Progenitor cell of endocrine pancreas (in vitro differentiated cells): ENCODE measurements at places on chromosomes 7 and 10.

- no peak for DNase-seq
Observed at GRCh38 chr10:36451391-36451970, 673.9 kb upstream of the ANKRD30A start.

GRCh38 chr7:154202002-154202401, 149.8 kb downstream of the DPP6 start:
- no peak for DNase-seq

DNA sequence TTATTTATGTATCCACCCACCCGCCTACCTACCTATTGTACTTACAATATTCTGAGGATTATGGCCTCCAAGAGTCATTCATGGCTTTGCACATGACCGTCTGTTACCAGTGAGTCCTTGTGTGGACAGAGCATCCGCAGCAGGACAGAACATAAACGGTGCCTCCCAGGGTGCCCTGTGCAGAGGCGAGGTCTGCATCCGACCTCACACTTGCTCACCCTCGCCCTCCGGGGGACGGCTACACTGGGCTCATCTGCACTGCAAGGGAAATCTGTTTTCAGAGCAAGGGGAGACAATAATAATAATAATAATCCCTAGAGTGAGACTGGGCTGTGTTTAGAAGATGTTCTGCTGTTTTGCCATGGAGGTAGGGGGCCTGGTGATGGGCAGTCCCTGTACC, 29.8 kb downstream of the PFKP start:
- no peak for DNase-seq

GRCh38 chr10:101165736-101166135, 34.6 kb downstream of the TLX1 start:
- DNase-seq: no peak

DNA sequence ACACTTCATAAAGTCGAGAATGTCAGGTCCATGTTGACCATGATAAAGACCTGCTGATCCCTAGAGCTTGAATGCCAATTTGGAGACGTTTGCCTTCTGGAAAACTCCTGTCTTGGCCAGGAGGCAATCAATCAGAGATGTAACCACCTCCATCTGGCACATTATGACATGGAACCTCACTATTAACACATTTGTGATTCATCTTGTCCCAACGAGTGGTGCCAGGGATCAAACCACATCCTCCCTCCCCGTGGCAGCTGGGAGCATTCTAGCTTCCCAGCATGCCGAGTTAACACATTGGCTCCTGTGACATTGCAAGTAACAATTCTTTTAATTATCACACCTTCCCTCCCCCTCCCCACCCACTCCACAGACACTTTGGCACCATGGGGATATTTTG, 84.0 kb upstream of the PPP1R17 start:
- DNase-seq: no peak

DNA sequence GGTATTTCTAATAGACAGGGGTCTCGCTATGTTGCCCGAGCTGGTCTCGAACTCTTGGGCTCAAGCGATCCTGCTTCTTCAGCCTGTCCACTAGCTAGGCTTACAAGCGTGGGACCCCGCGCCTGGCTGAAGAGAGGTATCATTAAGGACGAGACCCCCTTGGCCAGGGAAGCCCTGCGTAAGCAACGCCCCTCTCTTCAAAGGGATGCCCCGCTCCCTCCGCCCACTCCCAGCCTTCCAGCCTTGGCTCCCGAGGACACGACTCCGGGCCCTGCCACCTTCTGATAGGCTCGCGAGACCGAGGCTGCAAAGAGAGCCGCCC, 220 bp upstream of the ZKSCAN5 start:
- peak; percentile 98 for DNase-seq

DNA sequence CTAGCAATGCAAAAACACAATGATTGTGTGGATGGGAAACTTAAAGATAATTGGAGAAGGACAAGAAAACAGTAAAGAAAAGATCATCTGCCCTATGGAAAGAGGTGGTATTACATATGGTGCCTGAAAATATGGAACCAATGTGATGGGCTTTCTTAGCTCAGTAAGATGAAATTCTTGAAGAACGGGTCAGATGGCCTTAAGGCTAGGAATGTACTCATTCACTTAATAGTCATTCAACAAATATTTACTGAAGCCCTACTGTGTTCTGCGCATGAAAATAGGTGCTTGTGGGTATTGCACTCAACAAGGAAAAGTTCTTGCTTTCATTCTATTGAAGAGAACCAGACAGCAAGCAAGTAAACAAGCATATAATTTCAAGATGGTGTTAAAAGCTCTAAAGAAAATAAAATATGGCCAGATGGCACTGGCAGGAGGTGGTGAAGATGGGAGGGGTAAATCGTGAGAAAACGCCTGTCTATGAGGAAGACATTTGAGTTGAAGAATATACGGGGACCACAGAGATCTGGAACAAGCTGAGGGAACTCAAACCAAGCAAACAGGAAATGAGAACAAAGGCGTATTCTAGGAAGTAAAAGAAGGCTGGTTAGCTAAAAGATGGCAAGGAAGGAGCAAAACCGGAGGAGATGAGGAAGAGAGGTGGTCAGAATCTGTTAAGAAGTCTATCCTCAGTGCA, 179.7 kb downstream of the ANK3 start:
- no peak for DNase-seq

DNA sequence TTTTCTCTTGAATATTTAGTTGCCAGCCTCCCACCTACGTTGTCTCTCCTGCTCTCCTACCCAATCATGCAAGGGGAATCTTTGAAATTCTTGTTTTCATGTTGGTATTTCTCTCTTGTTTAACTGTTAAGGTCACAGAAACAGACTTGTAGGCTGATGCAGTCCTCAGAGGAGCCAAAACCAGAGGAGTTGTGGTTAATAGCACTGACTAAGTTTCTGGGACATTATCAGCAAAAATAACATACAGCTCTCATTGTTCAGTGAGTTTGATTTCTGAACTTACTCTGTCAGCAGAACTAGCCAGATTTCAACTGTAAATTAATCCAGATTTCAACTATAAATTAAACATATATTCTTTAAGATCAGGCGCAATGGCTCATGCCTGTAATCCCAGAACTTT, 11.1 kb upstream of the CUL1 start:
- DNase-seq: no peak

GRCh38 chr7:94458041-94458440, 51.6 kb upstream of the CASD1 start:
- no peak for DNase-seq

DNA sequence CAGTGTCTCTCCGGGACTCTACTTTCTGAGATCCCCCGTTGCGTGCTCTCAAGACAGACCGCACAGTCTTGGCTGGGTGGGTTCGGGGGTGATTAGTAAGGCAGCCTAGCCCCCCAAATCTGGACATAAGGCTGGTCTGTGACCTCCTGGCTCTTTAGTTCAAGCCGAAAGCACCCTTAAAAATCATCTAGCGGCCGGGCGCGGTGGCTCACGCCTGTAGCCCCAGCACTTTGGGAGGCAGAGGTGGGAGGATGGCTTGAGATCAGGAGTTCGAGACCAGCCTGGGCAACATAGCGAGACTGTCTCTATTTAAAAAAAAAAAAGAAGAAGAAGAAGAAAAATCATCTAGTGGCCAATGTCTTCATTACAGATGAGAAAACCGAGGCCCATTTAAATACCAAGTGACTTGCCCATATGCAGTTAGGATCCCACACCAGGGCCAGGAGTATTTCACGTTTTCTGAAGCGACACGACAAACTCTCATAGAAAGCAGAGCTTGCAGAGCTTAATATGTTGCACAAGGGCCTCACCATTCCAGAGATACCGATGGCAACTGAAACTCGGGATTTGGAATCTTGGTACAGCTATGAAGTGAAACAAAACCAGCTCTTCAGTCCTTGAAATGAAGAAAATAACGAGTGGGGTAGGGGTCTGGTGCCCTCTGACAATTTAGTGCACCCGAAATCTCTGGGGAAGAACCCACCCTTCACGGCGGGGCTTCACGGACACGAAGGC, 703 bp upstream of the HILPDA start:
- no peak for DNase-seq

GRCh38 chr7:113175525-113176104, 57.3 kb upstream of the SMIM30 start:
- no peak for DNase-seq

- DNase-seq: no peak
Observed at GRCh38 chr7:145219461-145219860, 383.6 kb upstream of the TPK1 start.

DNA sequence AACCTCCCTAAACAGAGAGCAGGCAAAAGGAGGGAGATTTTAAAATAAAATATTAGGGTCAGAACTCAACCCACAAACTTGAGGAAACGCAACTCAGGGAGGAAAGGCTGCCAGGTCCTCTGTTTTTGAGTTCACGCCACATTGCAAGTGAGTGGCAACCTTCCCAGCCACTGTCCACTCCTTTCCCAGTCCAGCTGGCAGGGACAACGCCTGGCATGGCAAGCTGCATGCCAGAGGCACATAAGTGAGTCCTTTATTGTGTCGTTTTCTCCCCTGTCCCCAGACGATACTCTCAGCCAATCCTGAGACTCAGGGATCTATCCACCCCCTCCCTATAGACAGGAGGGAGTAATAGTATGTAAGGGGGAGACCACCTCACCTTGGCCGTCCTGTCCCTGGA, 22.4 kb downstream of the FBXW4 start:
- DNase-seq: no peak

DNA sequence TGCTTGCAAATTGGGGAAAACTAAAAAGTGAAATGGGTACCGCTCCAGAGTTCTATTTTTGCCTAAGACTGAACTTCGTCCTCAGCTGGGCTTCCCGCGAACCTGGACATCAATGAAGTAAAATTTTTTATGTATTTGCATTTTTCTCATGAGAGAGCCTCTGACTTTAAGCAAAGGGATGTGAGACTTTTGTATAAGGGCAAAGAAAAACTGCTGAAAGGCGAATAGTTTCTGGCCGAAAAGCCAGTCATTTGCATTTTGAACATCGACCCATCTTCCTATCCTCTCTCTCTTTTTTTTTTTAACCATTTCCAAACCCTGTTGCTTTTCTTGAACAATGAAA, 573 bp downstream of the PMPCB start:
- no peak for DNase-seq

DNA sequence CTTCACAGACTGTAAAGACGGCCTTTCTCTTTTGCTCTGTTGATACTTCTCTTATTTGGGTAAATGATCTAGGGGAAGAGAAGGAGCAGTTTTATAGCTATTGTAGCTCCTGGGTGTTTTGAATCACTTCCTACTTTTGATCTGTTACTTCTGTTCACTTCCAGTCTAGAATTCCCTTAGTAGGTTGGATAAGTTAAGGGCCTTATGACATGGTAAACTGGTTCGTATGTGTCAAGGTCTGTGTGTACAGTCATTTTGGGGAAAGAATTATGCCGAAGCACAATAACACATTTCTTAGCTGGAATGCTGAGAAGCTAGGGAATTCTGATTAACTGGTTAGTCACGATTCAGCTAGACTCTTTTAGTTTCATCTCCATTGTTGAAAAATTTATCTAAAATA, 8.1 kb downstream of the DENND10 start:
- DNase-seq: no peak

DNA sequence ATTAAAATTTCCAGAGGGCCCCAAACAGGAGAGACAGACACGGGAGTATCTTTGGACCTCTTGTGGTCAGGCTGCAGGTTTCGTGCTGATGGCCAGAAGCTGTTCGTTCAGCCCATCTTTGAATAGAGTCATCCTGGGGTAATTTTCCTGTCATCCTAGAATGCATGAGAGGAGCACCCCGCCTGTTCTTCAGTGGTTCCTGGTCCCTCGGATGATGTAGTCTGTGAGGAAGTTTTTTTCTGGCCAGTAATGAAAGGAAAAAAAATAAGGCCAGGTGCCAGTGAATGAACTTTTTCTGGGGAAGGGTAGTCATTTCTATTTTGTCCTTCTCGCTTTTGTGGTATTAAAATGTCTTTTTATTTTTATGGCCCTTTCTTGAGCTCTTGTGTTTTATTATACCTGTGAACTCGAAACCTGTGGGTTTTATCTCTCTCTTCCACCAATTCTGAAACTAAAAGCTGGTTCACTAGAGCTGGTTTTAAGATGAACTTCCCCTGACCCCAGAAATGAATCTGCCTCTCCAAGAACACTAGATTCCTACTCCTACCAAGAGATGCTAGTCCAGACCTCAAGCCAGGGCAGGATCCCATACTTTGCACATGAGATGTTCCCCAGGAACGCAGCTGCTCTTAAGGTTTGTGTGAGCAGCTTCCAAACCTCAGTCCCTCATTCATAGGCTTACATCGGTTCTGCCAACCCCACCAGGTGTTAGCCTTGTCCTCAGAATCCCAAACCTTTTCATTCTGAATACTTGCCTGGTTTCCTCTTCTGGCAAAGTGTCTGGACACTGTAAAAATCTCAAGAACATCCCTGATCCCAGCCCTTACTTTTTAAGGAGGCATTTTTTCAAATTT, 15.4 kb upstream of the MEST start:
- no peak for DNase-seq

- DNase-seq: no peak
Observed at GRCh38 chr7:106493041-106493731, 167.8 kb downstream of the CCDC71L start.

DNA sequence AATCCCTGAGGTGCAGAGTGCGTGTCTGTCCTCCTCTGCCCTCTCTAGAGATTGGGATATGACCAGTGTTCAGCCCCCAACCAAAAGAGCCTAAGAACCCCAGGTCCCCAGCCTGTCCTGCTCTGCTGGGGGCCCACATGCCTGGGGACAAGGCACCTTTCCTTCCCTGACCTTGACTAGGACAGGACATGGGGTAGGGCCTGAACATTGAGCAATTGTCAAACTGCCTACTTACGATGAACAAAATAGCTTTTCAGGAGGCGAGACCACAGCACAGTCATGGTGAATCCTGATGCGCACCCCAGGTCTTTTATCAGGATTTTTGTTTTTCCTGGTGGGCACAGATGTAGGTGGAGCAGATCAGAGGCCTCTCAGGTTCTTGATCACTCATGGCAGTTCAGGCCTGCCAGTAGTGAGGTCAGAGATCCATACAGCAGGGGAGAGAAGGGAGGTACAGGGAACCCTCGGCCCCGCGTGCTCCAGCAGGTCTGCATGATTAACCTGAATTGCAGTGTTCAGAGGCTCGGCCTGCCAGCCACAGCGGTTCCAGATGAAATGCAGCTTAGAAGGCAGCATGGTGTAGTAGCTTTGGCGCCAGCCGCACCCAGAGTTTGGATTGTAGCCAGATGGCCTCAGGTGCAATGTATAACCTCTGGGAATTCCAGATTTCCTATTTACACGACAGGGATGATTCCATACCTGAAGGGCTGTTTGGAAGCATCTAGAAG, 191.3 kb downstream of the CUX1 start:
- no peak for DNase-seq

DNA sequence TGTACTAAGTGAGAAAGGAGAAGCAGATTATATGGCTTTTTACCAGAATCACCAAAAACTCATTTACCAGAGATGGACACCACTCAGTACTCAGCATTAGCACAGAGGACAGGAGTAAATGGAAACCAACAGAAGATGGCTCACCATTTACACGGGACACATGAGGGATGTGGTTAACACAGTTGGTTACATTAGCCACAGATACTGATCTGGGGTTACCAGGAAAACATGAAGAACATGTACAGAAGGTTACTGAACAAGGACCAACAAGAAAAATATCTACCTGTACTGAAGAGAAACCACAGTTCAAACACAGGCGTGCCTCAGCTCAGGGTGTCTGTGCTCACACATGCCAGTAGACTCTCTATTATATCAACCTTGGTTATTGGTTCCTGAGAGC, 1285.8 kb upstream of the SORCS1 start:
- no peak for DNase-seq

GRCh38 chr7:114628362-114628761, 213.7 kb downstream of the FOXP2 start:
- DNase-seq: no peak

- peak; percentile 23 for DNase-seq
Observed at GRCh38 chr10:95445837-95446486, 115.2 kb downstream of the SORBS1 start.

- no peak for DNase-seq
Observed at GRCh38 chr7:6188389-6188788, 84.0 kb downstream of the CYTH3 start.

- DNase-seq: no peak
Observed at GRCh38 chr7:117088623-117089194, 135.4 kb downstream of the ST7 start.
